SIG-M5 (cell line): ENCODE measurements at places on chromosomes 2 and 18.
A peak's percentile ranks its signal among the peaks of the same experiment; 100 is the strongest.

DNA sequence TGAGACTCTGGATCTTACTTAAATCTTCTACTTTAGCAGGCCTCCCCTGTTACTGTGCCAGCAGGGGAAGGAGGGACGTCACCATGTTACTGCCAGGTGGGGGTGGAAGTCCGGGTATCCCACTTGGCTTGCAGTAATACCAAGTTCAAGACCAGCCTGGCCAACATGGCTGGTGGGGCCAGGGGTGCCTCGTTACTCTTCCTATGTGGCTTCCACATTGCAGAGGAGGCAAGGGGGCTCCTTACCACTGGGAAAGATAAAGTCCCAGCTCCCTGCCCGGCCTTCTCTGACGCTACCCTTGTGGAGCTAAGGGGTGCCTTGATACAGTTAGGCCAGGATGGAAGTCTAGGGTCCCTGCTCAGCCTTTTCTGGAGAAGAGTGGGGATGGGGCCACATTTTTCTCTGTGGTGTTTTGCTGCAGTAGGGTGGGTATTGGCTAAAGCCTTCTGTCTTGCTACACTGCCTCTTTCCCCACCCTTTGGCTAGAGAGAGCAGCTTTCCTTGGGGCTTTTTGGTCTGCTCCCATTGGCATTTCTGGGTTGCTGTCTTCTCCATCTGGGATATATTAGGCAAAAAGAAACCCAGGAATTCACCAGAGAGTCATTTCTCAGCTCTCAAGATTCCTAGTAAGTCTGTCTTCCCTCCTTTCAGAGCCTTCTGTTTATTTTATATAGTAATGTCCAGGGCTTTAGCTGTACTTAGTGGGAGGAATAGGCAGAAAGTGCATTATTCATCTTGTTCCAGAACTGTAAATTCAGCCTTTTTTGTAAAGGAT is 21.9 kb downstream of the ELMOD3 start:
- no peak for DNase-seq

- DNase-seq = no peak
These were observed 28.7 kb downstream of the GAD1 start for GRCh38 chr2:170845343-170845742.

DNA sequence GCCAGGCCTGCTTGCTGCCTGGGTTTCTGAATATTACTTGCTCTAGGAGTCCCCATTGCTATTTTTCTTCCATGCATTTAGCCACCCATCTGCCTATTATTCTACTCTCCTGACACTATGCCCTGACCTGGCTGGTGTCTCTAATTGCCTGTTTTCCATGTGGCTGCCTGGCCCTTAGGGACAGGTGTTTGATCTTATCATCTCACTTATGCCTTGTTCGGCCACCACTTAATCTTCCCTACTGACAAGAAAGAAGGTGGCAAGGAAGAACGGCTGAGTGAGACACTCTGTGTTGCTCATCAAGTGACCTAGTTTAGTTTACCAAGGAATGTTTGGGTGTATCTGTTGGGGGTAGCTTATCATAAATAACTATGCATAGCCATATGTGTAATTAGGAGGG is 50.4 kb upstream of the RAPH1 start:
- no peak for DNase-seq

- DNase-seq = no peak
These were observed 54.3 kb downstream of the NEB start for GRCh38 chr2:151679994-151680393.

DNA sequence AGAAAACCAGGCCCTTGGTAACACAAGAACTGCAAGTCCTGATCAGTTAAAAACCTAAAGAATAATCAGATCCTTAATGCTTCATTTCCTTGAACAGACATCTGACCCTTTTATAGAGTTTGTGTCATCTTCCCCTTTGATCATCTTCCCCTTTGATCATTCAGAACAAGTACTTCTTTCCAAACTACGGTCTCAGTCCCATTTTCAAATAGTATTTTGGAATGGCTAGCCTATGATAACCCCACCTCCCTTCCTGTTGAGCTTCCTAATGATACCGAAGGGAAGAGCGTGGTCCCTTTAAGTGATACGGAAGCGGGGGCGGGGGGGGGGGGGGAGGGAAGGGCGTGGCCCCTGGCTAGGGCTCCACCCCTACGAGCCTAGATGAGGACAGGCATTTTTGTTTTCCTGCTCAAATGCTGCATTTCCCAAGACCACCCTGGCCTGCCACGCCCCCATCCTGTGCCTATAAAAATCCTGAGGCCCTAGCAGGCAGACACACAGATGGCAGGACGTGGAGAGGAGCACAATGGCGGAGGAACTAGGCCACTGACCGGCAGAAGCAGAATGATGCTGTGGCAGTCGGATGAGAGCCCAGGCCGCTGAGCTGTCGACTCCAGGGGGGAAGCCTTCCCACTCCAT is 24.1 kb upstream of the CHRNA1 start:
- no peak for DNase-seq

DNA sequence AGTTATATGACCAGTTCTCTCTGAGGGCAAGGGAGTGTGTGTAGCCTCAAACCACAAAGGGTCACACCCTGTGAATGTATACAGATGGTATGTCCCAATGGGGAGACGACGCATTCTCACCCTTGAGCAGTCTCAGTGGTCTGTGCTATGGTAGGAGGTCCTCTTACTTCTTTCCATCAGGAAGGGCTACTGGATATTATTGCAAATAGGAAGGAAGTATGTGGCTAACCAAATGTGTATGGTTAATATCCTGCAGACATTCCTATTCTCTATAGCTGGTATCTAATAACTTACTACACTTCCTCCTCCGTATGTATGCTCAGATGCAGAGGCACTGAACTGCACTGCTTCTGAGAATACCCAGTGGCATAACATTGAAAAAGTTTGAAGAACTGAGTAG is 306.7 kb upstream of the CCDC68 start:
- DNase-seq = no peak

- DNase-seq = no peak
These were observed 107.7 kb downstream of the PDE11A start for GRCh38 chr2:177964892-177965291.

GRCh38 chr2:149612122-149612521 is 24.5 kb upstream of the MMADHC start:
- no peak for DNase-seq

DNA sequence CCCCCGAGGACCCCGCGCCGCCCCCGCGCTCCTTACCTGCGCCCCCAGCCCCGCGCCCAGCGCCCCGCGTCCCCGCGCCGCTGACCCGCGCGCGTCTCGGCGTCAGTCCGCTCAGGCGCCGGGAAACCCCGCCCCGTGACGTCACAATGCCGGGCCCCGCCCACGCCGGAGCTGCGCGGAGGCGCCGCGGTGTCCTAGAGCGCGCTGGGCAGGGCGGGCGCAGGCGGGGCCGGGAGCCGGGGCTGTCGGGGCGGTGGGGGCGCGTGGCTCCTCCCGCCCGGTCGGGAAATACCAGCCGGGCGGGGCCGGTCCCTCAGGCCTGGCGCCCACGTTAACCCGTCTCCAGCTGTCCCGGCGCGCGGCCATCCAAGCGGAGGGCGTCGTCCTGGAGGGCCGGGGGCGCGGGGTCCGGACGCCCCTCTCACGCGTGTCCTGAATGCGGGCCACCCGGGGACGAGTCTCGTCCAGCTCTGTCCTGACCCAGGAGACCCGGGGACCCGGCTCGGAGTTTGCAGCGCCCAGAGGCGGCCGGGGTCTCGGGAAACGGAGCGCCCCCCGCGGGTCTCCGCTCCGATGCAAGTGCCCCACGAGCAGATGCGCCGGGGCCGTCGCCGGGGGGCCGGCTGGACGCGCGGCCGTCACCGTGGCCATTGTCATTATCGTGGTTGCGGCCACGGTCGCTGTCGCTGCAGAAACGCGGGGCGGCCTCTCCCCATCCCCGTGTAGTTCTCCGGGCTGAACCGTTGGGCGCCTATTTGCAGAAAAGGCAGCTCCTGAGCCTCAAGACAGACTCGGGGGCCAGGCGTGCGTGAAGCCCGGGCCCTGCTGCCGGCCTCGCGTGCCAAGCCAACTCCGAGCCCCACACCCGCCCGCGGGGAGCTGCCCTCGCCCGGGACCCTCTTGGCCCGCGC is at the start of gene SLC66A2:
Gene SLC66A2, minus strand, starts transcription at position 109 of the 911 bp plus-strand sequence. CDS start 727 bp downstream, outside the sequence.
- DNase-seq = no peak

- no peak for DNase-seq
These were observed at the start of gene IRS1 for GRCh38 chr2:226799211-226799975. Gene IRS1, minus strand, starts transcription at chr2:226799820. Its CDS starts 1,082 bp downstream, at chr2:226798738.

DNA sequence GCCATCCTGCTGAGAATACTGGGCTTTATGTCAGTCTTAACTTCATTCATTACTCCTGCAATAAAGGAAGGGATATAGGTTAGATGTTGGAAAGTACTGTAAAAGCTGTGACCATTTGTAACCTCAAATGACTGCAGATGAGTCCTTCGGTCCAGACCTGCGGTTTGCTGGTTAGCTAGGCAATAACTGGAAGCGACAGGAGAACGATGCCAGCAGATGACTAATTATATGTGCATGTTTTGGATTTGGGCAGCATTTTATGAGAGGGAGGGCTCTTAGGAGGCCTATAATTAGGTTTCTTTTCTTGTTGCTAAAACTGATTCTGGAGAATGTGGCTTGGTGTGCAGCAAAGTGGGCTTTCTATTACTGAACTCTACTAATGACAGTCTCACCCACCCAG is 205.6 kb downstream of the TMEM182 start:
- DNase-seq = no peak

GRCh38 chr18:67305466-67305865 is 211.1 kb downstream of the DSEL start:
- DNase-seq = no peak

- DNase-seq = no peak
These were observed 298.6 kb downstream of the CYP26B1 start for GRCh38 chr2:71849111-71849510.

- no peak for DNase-seq
These were observed 627 bp upstream of the CRACDL start for GRCh38 chr2:98936353-98937351.

- peak; percentile 4 for DNase-seq
These were observed 102.5 kb downstream of the ATL2 start for GRCh38 chr2:38274286-38275276.
